Natural killer cell treated with Interleukin-12 subunit alpha and Interleukin-12 subunit beta and Interleukin-15 and Interleukin-18, amount 100 ng/mL, for 72 hours (primary cell): ENCODE measurements at places on chromosomes 4 and X. TPM values are rescaled to one million over a fixed set of nuclear protein-coding genes. Genes with fewer than 3 reads are reported as not detected.

The VMA21 gene
- 21.2 TPM for total RNA-seq

The SH3BGRL gene
- 67.1 TPM for total RNA-seq

The ZXDB gene
- 5.8 TPM for total RNA-seq

The EBP gene
- 399 TPM for total RNA-seq

The CSAG3 gene
- total RNA-seq, result not detected
